ENCODE measurements at places on chromosomes 7 and 10.
A peak's percentile ranks its signal among the peaks of the same experiment; 100 is the strongest.

GRCh38 chr10:61819208-61819607, 82.3 kb upstream of the ARID5B start:
- DNase-seq, result no peak

DNA sequence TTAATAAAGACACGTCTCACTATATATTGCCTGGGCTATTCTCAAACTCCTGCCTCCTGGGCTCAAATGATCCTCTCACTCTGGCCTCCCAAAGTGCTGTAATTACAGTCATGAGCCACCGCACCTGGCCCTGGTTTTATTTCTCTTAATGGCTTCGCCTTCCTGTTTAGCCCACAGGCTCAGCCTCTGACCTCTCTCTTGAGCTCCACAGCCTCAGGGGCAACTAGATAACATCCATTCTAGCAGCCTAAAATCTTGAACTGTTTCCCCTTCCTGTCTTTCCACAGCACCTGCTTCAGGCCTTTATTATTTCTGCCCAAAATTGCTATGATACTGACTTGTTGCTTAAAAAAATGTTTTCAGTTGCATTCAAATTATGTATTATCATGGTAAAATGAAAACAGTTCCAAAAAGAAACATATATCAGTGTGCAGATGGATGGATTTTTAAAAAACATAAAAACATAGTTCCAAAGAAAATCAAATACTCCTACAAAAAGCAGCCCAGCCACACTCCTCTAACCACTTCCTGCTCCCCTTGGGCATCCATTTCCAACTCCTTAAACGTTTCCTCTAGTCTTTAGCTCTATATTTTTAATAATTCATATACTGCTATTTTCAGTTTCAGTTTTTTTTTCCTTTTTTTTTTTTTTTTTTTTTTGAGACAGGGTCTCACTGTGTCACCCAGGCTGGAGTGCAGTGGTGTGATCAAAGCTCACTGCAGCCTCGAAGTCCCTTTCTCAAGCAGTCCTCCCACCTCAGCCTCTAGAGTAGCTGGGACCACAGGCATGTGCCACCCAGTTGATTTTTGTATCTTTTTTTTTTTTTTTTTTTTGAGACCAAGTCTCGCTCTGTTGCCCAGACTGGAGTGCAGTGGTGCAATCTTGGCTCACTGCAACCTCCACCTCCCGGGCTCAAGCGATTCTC, 5.1 kb upstream of the BAZ1B start:
- no peak for DNase-seq

DNA sequence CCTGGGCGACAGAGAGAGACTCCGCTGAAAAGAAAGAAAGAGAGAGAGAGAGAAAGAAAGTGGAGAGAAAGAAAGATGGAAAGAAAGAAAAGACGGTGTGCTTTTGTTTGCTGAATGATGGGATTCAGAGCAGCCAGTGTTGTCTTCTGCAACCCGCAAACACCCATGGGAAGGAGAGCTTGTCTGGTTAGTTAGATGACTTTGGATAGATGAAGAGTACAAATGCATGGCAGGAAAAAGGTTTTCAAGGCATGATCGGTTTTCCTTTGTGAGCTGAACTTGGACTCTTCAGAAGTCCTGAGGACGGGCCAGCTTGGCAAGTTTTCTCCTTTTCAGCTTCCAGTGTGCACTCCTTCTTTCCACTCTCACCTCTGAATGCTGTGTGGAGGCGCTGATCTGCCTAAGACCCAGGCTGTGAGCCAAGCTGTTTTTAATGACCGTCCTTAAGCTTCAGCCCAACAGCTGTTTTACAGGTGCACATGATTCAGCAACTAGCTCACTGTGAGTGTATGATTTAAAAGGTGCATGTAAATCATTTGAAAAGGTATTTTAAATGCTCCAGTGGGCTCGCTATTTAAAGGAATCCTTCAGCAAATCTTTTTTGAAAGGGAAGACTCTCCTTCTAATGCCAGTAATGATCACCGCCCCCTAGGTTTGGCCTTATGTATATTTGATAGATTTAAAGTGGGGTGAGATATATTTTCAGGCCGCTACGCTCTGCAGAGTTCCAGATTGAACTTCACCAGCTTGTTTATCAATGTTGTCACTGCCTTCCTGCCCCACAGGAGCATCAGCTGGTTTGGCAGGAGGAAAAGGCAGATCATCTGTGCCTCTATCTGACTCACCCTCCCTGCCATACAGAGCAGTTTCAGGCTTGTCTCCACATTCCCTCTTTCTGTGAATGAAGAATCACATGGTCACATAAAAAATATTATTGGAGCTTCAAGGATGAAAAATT, 115.0 kb downstream of the PLXDC2 start:
- peak; percentile 75 for DNase-seq

DNA sequence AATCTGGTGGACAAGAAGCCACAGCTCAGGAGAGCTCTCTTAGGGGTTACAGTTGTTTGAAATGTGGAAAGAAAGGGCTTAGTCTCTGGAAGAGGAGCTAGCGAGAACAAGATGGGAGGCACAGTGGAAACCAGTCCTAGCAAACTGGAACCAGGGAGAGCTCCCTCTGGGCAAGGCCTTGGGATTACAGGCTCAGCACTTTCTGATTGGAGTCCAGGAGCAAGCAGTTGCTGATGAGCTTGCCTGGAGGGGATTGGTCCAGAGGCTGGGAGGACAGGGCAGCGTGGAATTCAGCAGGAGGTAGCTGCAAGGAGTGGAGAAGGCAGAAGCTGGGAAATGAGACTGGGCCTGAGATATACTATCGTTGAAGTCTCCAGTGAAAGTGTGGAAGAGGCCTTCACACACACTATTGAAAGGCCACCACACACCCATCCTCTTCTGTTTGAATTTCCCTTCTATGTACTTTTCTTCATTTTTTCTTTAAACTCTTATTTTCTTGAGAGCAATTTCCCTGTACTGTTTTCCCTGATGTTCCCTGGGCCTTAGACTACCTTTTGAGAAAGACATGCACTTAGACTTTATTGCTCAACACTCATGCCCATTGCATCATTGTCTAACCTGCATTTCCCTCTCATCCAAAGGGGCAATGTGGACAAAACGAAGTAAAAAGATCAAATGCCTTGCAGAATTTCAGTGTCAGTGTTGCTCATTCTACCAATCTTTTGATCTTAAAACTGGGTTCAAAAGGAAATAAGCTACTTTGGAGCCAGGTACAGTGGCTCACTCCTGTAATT, 57.8 kb upstream of the LANCL2 start:
- DNase-seq, result peak; percentile 21

DNA sequence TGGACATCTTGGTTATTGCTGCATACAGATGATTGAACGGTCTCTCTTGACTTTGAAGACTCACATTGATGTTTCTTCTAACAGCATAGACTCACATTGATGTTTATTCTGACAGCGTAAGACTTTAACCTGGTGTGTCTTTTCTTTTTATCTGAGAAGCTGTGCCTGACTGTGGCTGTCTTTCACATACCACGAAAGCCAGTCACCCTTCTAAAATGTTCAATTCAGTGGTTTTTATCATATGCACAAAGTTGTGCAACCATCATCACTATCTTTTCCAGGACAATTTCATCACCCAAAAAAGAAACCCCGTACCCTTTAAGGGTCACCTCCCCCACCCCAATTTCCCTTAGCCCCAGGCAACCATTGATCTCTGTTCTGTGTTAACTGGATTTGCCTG, 24.7 kb downstream of the CELF2 start:
- peak; percentile 6 for DNase-seq

- DNase-seq, result no peak
Observed at GRCh38 chr10:132292287-132293200, 15.2 kb downstream of the STK32C start.

DNA sequence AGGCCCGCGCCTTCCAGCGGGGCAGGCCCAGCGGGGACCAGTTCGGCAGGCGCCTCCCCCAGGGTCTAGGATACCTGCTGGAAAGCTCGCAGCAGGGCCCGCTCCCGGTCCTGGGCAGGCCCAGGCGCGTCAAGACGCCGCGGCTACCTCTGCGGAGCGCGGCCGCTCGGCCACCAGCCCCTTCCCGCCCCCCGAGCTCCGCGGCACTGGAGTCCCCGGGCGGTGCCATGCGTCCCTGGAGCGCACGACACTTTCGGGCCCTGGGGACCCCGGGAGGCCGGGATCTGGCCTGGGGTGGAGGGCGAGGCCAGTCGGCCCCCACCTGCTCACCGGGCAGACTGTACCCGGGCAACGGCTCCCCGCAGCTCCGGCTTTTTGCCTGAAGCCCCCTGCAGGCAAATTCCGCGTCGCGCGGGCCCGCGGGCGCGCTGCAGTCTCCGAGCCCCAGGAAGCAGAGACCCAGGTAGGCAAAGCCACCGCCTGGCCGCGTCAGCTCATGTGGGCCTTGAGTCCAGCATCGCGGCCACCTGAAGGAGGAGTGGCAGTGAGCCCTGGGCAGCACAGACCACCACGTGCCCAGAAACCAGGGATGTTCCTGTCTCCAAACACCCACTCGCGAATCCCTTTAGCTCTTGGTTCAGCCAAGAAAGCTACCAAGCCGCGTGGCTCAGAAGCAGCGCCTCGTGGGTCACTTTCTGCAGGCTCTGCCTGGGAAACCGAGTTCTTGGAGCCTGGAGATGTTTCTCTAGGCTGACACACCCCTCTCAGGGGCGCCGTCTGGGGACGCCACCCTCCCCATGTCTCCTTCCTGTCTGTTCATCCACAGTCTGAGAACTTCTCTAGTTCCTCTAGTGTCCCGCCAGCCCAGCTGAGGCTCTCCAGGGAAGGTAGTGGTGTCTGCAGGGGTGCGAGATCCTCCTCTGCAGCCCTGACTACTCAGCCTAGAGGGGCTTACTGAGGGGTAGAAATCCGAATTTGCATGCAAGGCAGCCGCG, 46.1 kb upstream of the APBB1IP start:
- DNase-seq, result no peak

- DNase-seq, result peak; percentile 56
Observed at GRCh38 chr10:79248341-79249185, 98.7 kb upstream of the PPIF start.
